ENCODE measurements at places on chromosomes 12 and 14.

DNA sequence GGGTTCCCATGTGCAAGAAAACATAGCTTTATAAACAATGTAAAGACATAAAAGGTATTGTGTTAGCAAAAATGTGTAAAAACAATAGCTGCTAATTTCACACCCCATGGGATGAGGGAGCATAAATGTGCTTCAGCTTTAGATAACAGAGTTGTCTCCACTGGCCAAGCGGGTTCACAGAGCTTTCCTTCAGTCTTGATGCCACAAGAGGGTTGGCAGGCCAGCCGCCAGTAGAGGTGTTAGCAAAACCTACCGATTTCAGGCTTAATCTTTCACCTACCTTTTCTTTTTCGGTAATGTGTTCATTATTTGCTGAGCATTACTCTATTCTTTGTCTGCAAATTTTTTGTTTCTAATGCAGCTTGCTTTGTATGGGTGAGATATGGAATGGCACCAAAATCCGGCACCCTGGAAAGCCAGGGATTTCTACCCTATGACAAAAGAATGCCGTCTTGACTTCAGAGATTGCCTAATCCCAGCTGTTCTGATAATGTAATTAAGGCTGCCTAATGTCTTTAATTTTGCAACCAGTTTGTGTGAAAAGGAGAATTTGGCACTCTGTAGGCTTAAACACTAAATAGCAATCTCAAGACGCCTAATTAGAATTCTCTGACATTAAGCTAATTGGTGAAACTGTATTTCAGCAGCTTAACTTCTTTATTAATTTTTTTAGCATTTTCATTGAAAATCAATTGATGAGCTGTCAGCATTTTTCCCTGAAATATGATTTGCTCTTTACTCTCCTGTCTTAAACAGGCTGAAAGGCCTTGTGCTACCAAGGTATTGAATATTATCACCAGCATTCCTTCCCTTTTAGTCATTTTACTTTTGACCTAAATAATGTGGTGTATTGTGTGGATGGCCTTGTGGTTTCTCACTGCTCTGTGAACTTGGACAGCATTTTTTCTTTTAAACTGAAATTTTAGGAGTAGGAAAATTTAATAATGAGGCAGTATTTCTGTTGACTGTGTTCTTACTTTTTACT lies 60.7 kb downstream of the POLR3B start:
- no peak for DNase-seq

- no peak for DNase-seq
These were observed 36.1 kb downstream of the SNX6 start for GRCh38 chr14:34593740-34594375.

DNA sequence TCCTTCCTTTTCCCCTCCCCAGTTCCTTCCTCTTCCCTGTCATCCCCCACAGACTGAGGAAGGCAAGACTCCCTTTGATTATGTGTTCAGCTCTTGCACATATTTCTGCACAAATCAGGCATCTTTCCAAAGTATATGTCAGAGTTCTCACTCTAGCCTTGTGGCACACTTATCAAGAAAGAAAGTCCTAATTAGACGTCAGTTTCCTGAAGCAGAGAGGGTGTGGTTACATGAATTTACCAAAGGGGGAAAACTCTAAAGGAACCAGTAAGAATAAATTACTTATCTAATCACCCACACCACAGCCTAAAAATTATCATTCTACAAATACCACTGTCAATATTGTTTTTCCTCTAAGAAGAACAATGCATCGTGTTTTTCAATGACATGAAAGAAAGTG lies 120.7 kb upstream of the GRIP1 start:
- DNase-seq, result no peak

- no peak for DNase-seq
These were observed 61.2 kb upstream of the TMTC2 start for GRCh38 chr12:82625523-82625922.

GRCh38 chr14:53696217-53696965 lies 260.2 kb downstream of the BMP4 start:
- DNase-seq, result no peak

Measured in CD8-positive, alpha-beta memory T cell (primary cell).